ENCODE measurements at places on chromosomes 6 and 20.

GRCh38 chr6:108715832-108716231 is 132.4 kb upstream of the ARMC2 start:
- no peak for DNase-seq

DNA sequence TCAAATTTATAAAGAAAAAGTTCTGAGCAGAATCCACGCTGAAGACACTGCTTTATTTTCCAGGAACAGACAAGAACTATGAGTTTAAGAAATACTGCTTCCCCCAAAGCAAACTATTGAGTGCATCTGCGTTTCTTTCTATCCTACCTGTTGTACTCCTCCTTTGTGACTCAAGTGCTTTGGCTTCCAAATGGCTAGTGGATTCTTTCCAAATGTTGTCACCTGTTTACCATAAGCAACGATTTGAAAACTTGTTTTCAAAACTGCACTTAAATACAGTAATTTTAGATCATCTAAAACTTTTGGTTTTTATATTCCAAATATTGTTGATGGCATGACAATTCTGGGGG is 9.5 kb downstream of the PXDC1 start:
- DNase-seq: no peak

DNA sequence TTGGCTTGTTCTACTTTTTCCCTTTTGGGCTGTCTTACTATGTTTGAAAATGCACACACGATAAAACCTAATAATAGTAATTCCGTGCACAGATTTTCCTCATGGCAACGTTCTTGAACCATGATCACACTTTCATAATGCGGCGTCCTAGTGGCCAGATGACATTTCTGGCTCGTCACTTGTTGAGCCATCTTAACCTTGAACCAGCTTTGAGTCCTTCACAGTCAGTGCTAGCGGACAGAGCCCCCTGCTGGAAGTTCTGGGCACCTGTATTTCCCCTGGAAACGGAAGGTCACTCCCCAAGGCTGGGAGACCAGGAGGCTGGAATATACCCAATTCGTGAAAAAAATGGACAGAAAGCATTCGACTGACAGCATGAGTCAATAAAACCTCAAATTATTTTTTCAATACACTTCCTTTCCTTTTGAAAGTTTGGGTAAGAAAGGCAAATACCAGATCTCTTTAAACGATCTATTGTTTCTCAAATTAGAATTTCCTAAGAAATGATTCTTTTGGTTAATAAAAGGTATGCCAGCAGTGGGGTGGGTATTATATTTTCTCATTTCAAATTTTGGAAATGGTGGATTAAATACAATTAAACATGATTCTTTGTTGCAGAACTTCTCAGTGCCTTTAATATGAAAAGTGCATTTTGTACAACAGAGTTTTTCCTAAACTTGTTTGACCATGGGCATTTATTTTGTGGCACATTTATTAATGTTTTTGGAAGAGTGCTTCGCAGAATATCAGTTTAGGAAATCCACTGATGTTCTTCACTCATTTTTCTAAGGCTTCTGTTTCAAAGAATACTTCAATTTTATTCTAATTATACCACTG is 542.3 kb downstream of the QKI start:
- DNase-seq: peak; percentile 36

DNA sequence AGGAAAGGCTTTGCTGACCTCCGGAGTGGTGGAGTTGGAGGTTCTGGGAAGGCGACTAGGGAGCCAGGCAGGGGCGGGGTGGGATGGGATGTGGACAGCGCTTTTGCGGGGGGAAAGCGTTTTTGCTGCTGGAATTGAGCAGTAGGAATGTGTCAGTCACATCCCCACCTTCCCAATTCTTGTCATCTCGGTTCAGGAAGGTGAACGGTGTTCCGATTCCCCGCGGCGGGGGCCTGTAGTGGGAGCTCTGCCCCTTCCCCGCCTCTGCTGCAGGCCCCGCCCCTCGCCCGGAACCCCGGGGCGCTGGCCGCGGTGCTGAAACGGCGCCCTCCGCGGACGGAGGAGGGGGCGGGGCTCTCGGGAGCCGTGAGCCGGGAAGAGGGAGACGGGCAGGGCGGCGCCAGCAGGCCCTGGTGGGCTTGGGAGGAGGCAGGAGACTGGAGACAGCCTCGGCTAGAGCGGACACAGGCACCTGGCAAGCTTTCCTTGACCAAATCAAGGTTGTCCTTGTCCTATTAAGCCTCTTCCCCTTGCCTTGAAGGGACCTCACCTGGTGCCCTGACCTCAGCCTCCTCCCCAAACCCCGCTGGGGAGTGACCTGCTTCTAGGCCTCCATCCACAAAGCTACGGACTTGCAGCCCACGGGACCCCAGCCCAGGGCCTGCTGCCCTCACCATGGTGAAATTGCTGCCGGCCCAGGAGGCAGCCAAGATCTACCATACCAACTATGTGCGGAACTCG is at the start of gene LHFPL5:
TSS of gene LHFPL5 (plus strand) at position 357 of the 741 bp plus-strand sequence. CDS start at position 676, 319 bp downstream.
- DNase-seq: no peak

GRCh38 chr20:37308086-37309050 is 18.9 kb downstream of the MANBAL start:
- no peak for DNase-seq

GRCh38 chr6:23213651-23214050 is 644.3 kb downstream of the HDGFL1 start:
- DNase-seq: no peak

- no peak for DNase-seq
These were observed 129.4 kb downstream of the BCAS1 start for GRCh38 chr20:53940907-53941545.

GRCh38 chr20:58102744-58103516 is 125.5 kb downstream of the ANKRD60 start:
- DNase-seq: no peak

GRCh38 chr6:4961322-4962168 is 42.3 kb downstream of the RPP40 start:
- no peak for DNase-seq

DNA sequence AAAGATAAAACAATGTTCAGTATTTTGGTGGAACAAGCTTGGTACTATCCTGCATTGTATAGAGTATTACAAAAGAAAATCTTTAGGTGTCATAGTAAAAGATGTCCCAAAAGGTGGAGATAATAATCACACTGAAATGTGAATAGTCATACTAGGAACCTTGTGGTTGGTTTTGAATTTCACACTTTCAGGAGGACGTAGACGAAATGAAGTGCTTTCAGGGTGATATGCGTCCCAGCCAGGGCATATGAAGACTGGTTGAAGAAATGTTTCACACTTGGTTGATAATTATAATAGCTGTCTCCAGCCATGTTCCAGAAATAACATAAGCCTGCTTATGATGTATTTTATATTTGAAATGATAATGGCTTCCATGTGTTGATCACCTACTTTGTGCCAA is 60.4 kb downstream of the SCAND1 start:
- DNase-seq: no peak

DNA sequence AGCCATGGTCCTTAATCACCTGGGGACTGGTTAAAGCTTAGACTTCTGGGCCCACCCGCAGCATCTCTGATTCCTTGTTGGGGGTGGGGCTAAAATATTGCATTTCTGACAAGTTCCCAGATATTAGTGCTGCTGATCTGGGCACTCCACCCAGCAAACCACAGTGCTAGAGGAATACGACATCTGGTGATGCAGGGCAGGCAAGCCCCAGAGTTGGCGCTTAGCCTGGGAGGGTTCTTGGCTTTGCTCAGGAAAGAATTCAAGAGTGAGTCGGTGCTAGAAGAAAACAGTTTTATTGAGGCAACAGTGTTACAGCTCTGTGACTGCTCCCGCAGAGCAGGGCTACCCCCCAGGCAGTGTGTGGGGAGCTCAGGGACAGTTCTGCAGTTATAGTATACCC is 210.7 kb downstream of the TFAP2C start:
- DNase-seq: no peak

DNA sequence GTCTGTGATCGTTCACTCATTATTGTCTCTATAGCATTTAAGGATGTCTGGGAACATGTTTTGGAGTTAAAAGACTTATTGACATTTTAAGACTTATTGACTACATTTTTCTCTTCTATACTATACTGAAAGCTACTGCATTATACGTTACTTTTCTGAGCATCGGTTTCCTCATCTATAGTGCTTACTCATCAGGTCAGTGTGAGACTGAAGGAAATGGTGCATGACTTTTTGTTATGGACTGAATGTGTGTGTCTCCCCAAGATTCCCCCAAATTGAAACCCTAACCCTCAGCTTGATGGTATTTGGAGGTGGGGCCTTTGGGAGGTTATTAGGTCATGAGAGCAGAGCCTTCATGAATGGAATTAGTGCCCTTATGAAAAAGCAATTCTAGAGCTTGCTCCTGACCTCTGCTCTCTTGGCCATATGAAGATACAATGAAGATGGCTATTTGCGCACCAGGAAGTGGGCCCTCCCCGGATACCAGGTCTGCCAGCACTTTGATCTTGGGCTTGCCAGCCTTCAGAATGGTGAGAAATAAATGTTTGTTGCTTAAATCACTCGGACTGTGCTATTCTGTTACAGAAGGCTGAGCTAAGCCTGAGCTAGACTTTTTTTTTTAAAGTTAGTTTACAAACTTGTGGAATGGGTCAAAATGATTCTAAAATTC is 243.7 kb upstream of the RREB1 start:
- no peak for DNase-seq

GRCh38 chr6:110581679-110582078 is 105.3 kb upstream of the SLC22A16 start:
- no peak for DNase-seq

GRCh38 chr6:147709396-147710272 is 201.1 kb downstream of the SAMD5 start:
- no peak for DNase-seq

DNA sequence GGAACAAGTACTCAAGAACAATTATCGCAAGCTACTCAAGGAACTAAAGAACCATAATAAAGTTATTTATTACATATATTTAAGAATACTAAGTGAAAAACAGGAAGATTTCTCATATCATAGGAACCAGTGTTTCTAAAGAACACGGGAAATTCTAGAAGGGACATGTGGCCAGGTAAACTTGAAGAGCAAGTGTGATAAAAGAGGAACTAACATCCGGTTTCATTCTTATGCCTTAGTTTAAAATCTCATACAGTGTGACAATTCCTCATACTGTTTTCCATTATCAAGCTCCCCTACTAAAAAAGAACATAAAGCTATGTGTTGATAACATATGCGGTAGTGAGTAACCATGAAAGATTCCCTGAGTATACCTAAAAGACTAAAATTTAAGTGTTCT is 163.5 kb upstream of the SHLD1 start:
- DNase-seq: no peak
